ENCODE measurements at places on chromosomes 3 and 15.

- peak; percentile 67 for DNase-seq
These were observed 499.6 kb upstream of the KCNMB2 start for GRCh38 chr3:178036451-178037144.

- peak; percentile 88 for DNase-seq
These were observed 62.2 kb upstream of the AKAP13 start for GRCh38 chr15:85318048-85318731.

GRCh38 chr15:99907698-99908097 is 174.5 kb upstream of the LYSMD4 start:
- DNase-seq, result no peak

DNA sequence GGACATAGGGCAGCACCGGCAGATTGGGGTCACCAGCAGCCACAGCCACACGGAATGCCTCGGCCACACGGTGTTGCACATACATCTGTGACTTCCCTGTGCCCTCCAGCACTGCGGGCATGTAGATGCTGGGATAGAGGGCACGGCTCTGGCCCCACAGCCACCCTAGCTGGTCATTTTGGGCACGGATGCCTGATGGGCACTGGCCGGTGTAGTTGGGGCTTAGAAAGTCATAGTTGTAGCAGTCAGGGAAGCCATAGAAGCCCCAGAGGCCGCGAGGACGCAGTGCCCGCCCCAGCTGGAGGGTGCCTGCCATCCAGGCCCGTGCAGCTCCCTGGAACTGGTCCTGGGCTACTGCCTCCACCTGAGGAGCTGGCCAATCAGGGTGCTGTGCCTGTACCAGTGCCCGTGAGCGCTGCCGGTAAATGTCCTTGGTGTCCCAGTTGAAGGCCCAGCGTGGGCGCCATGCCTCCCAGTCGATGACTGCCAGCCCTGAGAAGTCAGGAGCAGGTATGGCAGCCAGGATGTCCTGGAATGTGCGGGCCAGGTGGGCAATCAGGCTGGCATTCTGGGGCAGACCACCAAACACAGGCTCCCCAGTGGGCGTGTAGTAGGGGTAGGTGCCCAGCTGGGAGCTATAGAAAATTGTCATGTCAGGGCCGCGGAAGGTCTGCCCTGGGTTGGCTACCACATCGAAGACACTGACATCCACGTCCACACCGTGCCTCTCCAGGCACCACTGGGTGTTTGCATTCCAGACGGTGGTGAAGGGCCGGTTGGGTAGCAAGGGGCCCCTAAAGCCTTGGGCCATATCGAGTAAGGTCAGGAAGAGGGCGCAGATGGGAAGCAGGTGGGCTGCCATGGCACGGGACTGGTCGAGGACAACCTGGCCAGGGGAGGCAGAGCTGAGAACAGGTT is 1.0 kb downstream of the HYAL1 start:
- DNase-seq, result no peak

DNA sequence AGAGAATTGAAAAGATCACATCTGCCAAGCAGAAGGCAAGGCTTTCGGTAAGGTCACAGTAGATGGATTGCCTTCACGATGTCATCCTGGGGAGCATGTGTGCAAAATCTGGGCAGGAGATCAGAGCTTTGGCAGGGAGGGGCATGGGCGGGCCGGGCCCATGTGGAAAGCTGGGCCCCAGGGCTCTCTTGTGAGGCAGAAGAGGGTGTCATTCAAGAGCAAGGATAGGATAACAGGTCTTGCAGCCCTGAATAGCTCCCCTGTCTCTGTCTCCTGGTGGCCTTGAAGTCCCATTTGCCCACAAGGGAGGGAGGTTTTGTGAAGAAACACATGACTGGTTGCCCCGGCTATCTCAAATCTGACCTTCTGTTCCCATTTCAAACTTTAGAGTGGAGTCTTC is 172.0 kb downstream of the OPA1 start:
- DNase-seq, result no peak

DNA sequence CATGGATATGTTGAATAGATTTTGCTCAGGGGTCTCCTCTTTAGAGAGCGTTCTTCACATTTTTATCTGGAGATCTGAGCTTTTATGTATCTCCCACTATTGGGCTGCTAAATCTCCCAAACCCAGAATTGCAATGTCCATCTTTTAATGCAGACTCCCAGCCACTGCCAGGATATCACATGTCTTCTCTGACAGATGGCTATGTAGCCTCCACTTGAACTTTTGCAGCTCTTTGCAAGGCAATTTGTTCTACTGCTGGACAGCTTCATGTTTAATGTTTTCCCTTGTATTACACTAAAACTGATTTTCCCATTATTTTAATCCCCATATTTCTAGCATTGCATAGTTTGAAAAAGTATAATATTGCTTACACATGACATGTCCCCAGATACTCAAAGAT is 177.2 kb downstream of the LPP start:
- DNase-seq, result no peak

GRCh38 chr15:85414495-85414894 is 34.1 kb downstream of the AKAP13 start:
- DNase-seq, result no peak

DNA sequence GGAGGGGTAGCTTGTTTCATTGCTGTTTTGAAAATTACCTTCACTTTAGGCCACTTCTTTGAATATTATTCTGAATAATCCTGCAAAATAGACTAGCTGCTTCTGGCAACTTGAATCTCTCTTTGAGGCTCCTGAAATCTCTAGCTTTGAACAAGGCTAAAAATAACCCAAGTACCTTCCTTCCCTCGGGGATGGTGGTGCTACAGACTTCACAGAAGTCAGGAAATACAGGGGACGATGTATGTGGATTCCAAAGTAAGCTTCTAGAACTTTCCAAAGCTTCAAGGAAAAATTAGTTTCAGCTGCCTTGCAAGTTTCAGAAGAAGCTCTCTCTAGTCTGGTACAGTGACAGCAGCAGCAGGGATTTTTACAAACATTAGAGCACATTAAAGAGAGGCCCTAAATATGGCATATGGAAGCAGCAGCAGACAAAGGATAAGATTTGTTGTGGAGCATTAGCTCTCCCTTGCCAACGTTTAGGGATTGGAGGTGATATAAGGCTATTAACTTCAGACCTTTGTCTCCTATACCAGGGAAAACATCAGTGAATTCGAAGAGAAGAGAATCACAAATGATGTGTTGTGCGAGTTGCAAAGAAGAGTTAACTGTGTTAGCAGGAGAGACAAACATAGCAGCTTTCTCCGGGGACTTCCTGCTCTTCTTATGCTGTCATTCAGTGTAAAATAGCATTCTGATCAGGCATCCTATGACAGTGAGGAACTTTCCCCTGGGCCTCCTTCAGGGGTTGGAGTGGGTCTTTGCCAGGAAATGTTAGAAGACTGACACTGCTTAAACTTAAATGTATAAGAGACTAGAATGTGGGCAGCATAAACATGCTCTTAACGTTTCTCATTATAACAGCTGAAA is 783.0 kb upstream of the ARPP21 start:
- no peak for DNase-seq

DNA sequence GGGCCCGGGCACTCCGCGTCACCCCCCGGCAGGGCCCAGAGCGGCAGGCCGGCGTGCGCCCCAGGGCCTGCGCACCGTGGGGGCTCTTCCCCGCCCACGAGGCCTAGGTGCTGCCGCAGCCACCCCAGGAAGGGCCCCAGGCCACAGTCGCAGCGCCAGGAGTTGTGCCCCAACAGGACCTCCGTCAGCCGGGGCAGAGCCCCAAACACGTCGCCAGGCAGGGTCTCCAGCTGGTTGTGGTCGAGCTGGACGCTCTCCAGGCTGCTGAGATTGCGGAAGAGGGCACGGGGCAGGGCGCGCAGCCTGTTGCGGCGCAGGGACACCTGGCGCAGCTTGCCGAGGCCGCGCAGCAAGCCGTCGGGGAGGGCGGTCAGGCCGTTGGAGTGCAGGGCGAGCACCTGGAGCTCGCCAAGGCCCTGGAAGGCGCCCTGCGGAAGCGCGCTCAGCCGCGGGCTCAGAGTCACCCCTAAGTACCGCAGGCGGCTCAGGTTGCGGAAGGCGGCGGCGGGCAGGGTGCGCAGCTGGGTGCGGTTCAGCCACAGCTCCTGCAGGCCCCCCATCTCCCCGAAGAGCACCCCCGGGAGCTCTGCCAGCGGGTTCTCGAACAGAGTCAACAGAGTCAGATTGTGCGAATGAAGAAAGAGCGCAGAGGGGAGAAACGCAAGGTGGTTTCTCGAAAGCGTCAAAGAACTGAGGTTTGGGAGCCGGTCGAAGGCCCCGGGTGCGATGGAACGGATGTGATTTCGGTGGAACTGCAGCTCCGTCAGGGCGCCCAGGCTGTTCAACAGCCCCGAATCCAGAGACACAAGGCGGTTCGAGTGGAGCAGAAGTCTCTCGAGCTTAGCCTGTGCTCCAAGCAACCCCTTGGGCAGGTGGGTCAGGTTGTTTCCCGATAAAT is 2.0 kb downstream of the GP5 start:
- no peak for DNase-seq

DNA sequence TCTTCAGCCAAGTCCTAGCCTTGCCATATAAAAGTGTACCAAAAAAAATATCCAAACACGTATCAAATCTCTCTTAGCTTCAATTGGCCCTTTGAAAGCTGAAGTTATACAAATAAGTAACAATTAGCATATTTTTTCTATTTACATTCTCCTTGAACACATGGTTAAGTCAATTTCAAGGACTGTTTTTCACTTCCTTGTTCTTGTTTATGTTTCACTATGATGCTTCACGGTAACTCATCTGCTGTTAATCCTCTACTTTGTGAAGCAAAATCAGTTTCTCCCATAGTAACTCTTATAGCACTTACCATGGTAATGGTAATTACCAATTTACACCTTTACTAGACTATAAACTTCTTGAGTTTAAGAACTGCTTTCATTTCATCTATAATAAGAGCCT is 10.6 kb upstream of the SPRED1 start:
- no peak for DNase-seq

GRCh38 chr15:57138349-57138788 is 219.9 kb downstream of the TCF12 start:
- DNase-seq, result peak; percentile 57

GRCh38 chr15:77417602-77418001 is 2.3 kb downstream of the PEAK1 start:
- DNase-seq, result no peak

- no peak for DNase-seq
These were observed 59.1 kb upstream of the SPRED1 start for GRCh38 chr15:38193496-38193895.

DNA sequence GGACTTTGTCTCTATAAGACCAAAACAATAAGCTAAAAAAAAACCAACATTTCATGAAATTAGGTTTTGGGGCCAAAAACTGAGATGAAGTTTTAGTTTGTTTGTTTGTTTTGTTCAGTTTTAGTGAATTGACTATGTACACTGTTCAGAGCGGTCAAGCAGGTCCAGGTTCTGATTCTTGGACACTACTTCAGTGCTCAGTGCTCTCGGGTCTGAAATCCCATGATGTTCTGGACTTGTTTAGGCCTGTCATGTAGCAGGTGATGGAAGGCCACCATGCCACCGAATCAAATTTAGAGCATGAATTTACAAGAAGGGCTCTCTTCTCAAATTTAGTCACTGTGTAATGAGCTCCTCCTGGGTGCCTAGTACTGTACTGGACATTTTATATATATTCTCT is 45.5 kb downstream of the COL8A1 start:
- DNase-seq, result no peak

- no peak for DNase-seq
These were observed 331.3 kb upstream of the PROK2 start for GRCh38 chr3:72116226-72116625.

GRCh38 chr15:39598958-39599845 is 18.3 kb downstream of the THBS1 start:
- DNase-seq, result no peak

- DNase-seq, result no peak
These were observed at the start of gene ANKUB1 for GRCh38 chr3:149792452-149793270. TSS of gene ANKUB1 (minus strand) at chr3:149792554. CDS start at chr3:149792366, 188 bp downstream.

DNA sequence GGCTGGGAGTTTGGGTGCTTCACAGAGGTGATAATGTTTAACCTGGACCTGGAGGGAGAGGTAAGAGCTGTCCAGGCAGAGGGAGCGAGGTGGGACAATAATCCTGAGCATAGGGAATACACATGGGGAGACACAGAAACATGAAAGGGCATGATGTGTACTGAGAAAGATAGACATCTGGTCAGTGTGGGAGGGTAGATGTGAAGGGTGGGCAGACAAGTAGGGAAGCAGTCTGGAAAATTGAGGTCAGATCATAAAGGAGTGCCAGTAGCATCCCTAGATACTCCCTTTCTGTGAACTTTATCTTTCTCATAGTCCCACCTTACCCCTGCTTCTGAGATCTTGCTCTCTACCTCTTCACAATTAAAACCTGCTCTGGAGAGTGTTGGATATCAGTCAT is 12.0 kb upstream of the GLCE start:
- no peak for DNase-seq

DNA sequence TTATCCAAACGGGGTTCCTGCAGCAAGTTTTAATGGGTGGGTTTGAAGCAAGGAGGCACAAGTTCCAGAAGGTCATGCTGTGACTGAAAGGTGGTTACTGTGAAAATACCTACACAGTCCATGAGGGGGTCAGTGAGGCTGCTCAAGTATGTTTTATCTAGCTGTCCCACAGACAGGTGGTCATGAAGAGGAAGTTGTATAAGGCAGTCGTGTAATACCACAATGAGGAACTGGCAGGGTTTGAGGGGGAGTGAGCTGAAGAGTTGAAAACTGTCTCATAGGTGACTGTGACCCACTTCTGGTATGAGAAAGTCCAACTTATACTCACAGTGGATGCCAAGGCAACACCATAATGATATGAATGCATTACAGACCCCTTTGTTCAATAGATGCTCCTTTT is 856.8 kb downstream of the OTOL1 start:
- no peak for DNase-seq

- no peak for DNase-seq
These were observed 31.9 kb downstream of the TNK2 start for GRCh38 chr3:195876297-195877064.

GRCh38 chr15:41562784-41563198 is 3.8 kb downstream of the TYRO3 start:
- DNase-seq, result no peak

GRCh38 chr3:60552581-60552980 is 698.7 kb downstream of the FHIT start:
- DNase-seq, result no peak

DNA sequence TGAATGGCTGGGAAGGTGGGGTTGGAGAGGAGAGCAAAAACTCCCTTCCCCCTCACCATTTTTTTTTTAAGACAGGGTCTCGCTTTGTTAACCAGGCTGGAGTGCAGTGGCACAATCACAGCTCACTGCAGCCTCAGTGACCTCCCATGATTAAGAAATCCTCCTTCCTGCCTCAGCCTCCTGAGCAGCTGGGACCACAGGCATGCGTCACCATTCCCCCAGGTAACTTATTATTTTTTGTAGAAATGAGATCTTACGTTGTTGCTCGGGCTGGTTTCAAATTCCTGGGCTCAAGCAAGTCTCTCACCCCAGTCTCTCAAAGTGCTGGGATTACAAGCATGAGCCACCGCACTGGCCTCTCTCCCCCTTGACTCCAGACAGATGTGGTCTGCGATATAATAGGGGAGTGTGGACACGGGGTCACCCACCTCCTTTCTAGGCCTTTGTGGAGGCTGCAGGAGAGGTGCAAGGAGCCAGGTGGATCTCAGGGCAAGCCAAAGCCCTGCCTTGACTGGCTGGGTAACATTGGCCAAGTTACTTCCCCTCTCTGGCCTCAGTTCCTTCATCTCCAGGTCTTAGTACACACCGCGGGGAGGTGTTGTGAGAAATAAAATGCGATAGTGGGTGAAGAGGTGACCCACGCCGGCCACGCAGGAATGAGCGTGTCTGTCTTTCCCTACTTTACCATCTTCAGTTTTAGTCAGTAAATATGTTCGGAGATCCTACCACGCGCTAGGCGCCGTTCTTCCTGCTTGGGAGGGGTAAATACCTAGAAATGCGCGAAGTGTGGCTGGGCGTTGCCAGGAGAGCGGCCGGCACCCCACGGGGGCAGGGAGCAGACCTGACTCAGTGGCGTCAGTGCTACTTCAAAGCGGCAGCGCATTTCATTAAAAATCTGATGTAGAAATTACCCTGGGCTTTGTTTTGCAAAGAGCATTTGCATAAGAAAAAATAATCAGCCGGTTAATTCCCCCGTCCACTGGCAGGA is 20.2 kb upstream of the CORO2B start:
- DNase-seq, result no peak

Measured in non-pigmented ciliary epithelial cell (primary cell).